Panc1 (cell line): ENCODE measurements at places on chromosomes 3 and 15.

DNA sequence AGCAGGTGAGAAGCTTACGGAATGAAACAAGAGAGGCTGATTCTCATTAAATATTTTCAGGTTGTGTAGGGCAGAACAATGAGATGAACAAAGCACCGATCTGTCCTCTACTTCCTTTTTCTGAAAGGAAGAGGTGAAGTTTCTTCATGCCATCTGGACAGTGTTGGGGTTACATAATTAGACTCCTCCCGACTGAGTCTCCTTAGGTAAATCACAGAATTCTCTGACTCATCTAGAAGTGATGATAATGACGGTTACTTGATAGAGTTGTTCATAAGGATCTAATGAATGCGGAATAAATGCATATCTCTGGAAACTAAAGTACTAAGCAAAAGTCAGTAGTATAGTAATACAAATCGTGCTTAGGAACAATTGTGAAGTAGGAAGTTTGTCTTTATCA, 21.2 kb downstream of the CRTC3 start:
- H3K27ac ChIP-seq, result no peak overlapping the region
- H3K4me3 ChIP-seq, result no peak overlapping the region
- DNase-seq, result no peak
- no peaks in the 10 kb centered on the region for H3K27me3 ChIP-seq
- no peaks in the 10 kb centered on the region for H3K36me3 ChIP-seq

DNA sequence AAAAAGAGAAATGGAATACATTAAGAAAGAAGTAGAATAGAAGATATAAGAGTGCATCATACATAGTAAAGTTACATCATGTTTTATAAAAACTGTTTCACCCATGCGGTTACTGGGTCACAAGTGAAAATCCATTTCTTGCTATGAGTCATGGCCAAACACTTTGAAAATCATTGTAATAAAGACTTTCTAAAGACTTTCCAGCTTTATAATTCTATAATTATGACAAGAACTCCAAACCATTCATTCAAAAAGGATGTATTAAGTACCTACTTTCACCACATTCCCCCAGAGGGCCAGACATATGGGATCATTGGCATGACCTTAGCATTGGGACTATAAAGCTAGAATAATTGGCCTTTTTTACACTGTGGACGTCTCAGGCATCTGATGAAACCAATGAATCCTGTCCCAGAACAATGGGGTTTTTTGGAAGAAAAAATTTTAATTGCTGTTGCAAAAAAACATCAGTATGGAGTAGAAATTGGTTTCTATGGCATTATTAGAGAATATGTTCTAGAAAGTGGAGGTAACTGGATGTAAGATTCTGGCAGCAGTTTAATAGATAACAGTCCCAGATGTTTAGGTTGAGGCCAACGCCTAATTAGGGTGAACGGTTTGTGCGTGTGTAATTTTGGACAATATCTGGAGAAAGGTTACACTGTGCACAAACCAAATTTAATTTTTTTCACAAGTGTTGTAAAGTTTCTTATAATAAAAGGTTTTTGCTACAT, 3.3 kb upstream of the SKIC8 start:
- H3K4me1 ChIP-seq, result peaks cover 8% of the 10 kb centered on the region
- no peaks in the 10 kb centered on the region for H3K27me3 ChIP-seq
- H3K36me3 ChIP-seq, result no peaks in the 10 kb centered on the region; the same call in 1 of the 2 replicates
- DNase-seq, result no peak

GRCh38 chr15:53437985-53438841, 321.2 kb downstream of the WDR72 start:
- no peaks in the 10 kb centered on the region for H3K36me3 ChIP-seq
- H3K27ac ChIP-seq, result no peak overlapping the region
- no peaks in the 10 kb centered on the region; the same call in 1 of the 2 replicates for H3K27me3 ChIP-seq
- no peak overlapping the region for H3K4me3 ChIP-seq

- H3K4me3 ChIP-seq, result no peak overlapping the region
- no peaks in the 10 kb centered on the region for H3K4me1 ChIP-seq
- no peak overlapping the region for H3K27ac ChIP-seq
- DNase-seq, result no peak
Measured at GRCh38 chr3:72535772-72536171, 312.5 kb downstream of the SHQ1 start.

- H3K4me1 ChIP-seq, result no peaks in the 10 kb centered on the region
- no peaks in the 10 kb centered on the region for H3K27me3 ChIP-seq
- no peak for DNase-seq
- H3K36me3 ChIP-seq, result no peaks in the 10 kb centered on the region
Measured at GRCh38 chr3:185878920-185879319, 54.1 kb upstream of the IGF2BP2 start.

- no peak overlapping the region for H3K27ac ChIP-seq
- H3K4me1 ChIP-seq, result no peaks in the 10 kb centered on the region
- H3K36me3 ChIP-seq, result no peaks in the 10 kb centered on the region
- peak; percentile 7 for DNase-seq
- no peaks in the 10 kb centered on the region for H3K27me3 ChIP-seq
Measured at GRCh38 chr15:43215961-43216360, 4.9 kb downstream of the EPB42 start.

DNA sequence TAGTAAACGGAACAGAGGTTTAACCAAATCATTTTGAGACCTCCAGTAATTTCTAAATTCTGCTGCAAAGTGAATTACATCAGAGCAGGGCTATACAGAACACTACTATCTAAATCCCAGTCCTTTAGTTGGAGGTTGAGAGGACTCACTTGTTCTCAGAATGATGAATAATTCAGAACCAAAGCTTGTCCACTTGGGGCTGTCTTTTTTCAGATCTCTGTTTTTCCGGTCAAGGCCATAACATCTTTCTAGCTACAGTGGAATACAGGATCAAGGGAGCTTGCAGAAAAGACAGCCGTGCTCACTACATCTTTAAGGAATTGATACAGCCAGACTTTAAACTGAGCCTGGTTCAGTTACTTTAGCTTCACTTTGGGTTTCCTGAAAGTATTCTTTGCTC, 194.5 kb downstream of the EFHB start:
- H3K27me3 ChIP-seq, result no peaks in the 10 kb centered on the region
- DNase-seq, result no peak
- H3K4me3 ChIP-seq, result no peak overlapping the region
- H3K36me3 ChIP-seq, result no peaks in the 10 kb centered on the region
- H3K4me1 ChIP-seq, result no peaks in the 10 kb centered on the region

GRCh38 chr3:42031808-42032480, 59.2 kb upstream of the TRAK1 start:
- no peaks in the 10 kb centered on the region for H3K27me3 ChIP-seq
- DNase-seq, result no peak
- H3K4me1 ChIP-seq, result peaks cover 48% of the 10 kb centered on the region
- H3K36me3 ChIP-seq, result no peaks in the 10 kb centered on the region
- peak overlapping the region; percentile 20; the same call in 1 of the 2 replicates for H3K4me3 ChIP-seq
- peak overlapping the region; percentile 86 for H3K27ac ChIP-seq

- H3K4me3 ChIP-seq, result no peak overlapping the region
- H3K4me1 ChIP-seq, result no peaks in the 10 kb centered on the region
- H3K27ac ChIP-seq, result no peak overlapping the region
- H3K36me3 ChIP-seq, result no peaks in the 10 kb centered on the region
Measured at GRCh38 chr15:71648095-71648494, 162.3 kb upstream of the NR2E3 start.

GRCh38 chr3:184666442-184666841, 45.4 kb downstream of the MAGEF1 start:
- H3K27me3 ChIP-seq, result peaks cover 3% of the 10 kb centered on the region; the same call in 1 of the 2 replicates
- no peak for DNase-seq
- H3K4me1 ChIP-seq, result no peaks in the 10 kb centered on the region
- no peaks in the 10 kb centered on the region for H3K36me3 ChIP-seq

DNA sequence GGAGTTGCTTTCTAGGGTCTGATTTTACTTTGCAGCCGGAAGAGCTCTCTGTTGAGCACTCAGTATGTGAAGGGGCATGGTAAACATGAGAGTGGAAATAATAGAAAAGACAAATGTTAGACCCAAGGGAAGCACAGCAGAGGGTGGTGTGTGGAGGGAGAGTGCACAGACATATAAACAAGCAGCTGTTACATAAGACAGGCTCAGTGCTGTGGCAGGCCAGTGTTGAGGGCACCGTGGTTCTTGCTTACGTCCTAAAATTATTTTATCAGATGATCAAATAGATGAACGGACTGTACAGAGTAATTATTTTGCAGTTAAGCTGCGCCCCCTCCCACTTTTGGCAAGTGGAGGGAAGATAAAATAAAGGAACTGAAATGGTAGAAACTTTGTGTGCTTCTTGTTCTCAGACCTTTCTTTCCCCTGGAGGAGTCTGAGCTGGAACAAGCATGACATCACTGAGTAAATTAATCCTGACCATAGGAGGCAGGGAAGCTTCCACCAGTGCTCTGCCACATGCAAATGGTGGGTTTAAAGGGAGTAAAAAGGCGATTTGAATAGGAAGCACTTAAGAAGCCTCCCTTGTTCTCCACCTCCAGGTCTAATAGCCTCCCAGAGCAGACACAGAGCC, 205.6 kb downstream of the IL20RB start:
- no peak overlapping the region for H3K27ac ChIP-seq
- no peaks in the 10 kb centered on the region for H3K4me1 ChIP-seq
- H3K36me3 ChIP-seq, result no peaks in the 10 kb centered on the region
- H3K27me3 ChIP-seq, result no peaks in the 10 kb centered on the region
- H3K4me3 ChIP-seq, result no peak overlapping the region
- no peak for DNase-seq

DNA sequence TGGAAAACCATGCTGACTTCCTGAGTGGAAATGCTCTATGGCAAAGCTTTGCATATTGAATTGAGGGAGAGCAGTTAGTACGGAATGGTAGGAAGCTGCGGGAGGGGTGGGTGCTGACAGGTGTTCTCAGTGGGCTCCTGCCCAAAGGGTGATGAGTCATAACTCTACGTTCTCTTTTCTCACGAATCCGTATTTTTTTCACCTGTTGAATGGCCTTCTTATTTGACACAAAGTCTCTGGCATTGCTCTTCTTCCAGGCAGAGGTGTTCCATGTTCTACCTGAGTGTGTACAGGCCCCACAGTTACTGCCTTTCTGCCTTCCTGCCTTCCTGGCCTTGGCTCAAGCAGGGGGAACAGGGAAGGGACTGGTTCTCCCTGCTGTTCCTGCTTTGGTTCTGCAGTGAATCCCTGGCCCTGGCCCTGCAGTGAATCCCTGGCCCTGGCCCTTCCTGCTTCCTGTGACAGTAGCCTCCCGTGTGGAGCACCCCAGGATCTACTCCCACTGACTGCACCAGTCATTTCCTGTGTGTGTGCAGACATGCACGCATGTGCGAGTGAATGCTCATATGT, 31.9 kb downstream of the TRAK1 start:
- DNase-seq, result no peak
- no peak overlapping the region for H3K4me3 ChIP-seq
- H3K27ac ChIP-seq, result no peak overlapping the region
- H3K27me3 ChIP-seq, result no peaks in the 10 kb centered on the region
- H3K36me3 ChIP-seq, result no peaks in the 10 kb centered on the region
- H3K4me1 ChIP-seq, result no peaks in the 10 kb centered on the region

- H3K36me3 ChIP-seq, result no peaks in the 10 kb centered on the region
- H3K4me3 ChIP-seq, result peak overlapping the region; percentile 65
- no peaks in the 10 kb centered on the region for H3K27me3 ChIP-seq
- H3K4me1 ChIP-seq, result peaks cover 19% of the 10 kb centered on the region
- DNase-seq, result no peak
Measured at GRCh38 chr15:55993804-55994560, 570 bp upstream of the NEDD4 start.

GRCh38 chr15:82681371-82681770, 28.3 kb downstream of the AP3B2 start:
- H3K36me3 ChIP-seq, result no peaks in the 10 kb centered on the region
- H3K4me1 ChIP-seq, result no peaks in the 10 kb centered on the region
- H3K4me3 ChIP-seq, result no peak overlapping the region
- no peak for DNase-seq
- H3K27me3 ChIP-seq, result peaks cover 8% of the 10 kb centered on the region

GRCh38 chr3:12042638-12043037, 38.5 kb downstream of the SYN2 start:
- H3K27ac ChIP-seq, result no peak overlapping the region
- H3K27me3 ChIP-seq, result 0 out of 2 replicates have a peak, but pooled peaks cover 2% of the 10 kb centered on the region
- no peaks in the 10 kb centered on the region for H3K36me3 ChIP-seq
- no peak overlapping the region for H3K4me3 ChIP-seq
- DNase-seq, result no peak

DNA sequence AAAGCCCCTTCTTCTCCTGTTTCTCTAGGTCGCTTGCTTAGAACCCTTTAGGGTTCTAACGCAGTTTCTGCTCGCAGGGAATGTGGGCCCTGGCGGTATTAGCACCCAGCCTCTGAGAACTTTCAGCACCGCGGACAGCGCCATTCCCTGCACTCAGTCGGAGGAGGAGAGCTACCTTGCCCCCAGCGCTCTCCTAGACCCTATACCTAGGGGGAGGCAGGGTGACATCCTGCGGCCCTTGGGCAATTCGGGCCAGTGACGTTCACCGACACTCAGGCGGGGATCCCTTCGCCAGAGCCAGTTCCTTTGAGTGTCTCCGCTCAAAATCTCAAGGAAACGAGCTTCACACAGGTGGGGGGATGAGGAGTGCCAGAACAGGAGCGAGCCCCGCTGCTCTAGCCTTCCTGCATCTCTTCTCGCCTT, 1.3 kb downstream of the SLC7A14 start:
- no peak for DNase-seq
- no peaks in the 10 kb centered on the region for H3K4me1 ChIP-seq
- H3K4me3 ChIP-seq, result no peak overlapping the region

DNA sequence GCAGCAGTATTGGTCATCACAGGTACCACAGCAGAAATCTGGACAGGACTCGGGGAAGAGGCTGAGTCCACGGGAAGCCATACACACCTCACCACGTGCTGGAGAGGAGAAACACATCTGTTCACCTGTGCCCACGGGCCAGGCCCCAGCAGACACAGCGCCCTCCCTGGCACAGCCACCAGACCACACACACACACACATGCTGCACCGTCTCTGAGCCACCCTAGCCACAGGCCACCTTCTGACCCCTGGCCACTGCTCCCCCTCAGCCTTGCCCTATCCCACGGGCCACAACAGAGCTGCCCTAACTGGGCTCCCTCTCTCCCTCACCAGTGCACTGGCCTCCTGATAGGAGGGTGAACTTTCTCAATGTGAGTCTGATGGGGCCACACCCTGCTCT, 2.8 kb downstream of the SHISA5 start:
- H3K27ac ChIP-seq, result no peak overlapping the region
- no peak overlapping the region for H3K4me3 ChIP-seq
- no peaks in the 10 kb centered on the region for H3K27me3 ChIP-seq
- no peak for DNase-seq
- no peaks in the 10 kb centered on the region for H3K36me3 ChIP-seq

GRCh38 chr3:77524463-77524862, 484.6 kb downstream of the ROBO2 start:
- H3K4me1 ChIP-seq, result no peaks in the 10 kb centered on the region
- no peak overlapping the region for H3K4me3 ChIP-seq
- DNase-seq, result no peak
- H3K36me3 ChIP-seq, result no peaks in the 10 kb centered on the region
